ENCODE measurements at places on chromosomes 12 and 14. TPM values are rescaled to one million over a fixed set of nuclear protein-coding genes. Genes with fewer than 3 reads are reported as not detected.

GRCh38 chr12:38771871-38772270 lies 133.5 kb downstream of the CPNE8 start:
- no peak overlapping the region for H3K27ac ChIP-seq
- H3K27me3 ChIP-seq, result no peaks in the 10 kb centered on the region
- H3K4me3 ChIP-seq, result no peak overlapping the region
- no peak for DNase-seq

- no peaks in the 10 kb centered on the region for H3K4me1 ChIP-seq
- no peaks in the 10 kb centered on the region for H3K27me3 ChIP-seq
- no peak for DNase-seq
- no peaks in the 10 kb centered on the region for H3K36me3 ChIP-seq
These were observed 691 bp downstream of the ZFYVE26 start for GRCh38 chr14:67815573-67816225.

The HDAC7 gene
- total RNA-seq, result 192 TPM

The DNAJC22 gene
- total RNA-seq, result not detected

GRCh38 chr12:109451400-109451799 lies 25.7 kb downstream of the KCTD10 start:
- no peak overlapping the region for H3K4me3 ChIP-seq
- H3K4me1 ChIP-seq, result no peaks in the 10 kb centered on the region
- H3K27me3 ChIP-seq, result no peaks in the 10 kb centered on the region
- no peak for DNase-seq

Measured in aorta (tissue), 5 donors.